Muscle of leg (tissue), 16 donors: ENCODE measurements at places on chromosomes 3 and 15. TPM values are rescaled to one million over a fixed set of nuclear protein-coding genes. Genes with fewer than 3 reads are reported as not detected.

DNA sequence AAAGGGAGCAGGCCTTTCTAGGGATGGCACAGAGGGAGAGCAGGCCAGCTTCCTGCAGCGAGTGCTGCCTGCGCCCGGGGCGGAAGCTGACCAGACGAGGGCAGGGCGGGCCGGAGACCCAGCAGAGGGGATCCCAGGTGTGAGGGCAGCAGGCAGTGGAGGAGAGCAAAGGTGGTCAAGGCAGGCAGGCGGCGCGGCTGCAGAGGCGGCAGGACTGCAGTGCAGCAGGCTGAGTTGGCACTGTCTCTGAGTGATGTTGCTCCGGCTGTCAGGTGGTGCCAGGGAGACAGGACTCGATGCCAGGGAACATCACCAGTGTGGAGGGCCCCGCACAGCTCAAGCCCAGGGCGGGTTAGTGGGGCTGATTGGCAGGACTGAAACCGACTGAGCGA is 22.3 kb upstream of the PLXNA1 start:
- no peak for DNase-seq

DNA sequence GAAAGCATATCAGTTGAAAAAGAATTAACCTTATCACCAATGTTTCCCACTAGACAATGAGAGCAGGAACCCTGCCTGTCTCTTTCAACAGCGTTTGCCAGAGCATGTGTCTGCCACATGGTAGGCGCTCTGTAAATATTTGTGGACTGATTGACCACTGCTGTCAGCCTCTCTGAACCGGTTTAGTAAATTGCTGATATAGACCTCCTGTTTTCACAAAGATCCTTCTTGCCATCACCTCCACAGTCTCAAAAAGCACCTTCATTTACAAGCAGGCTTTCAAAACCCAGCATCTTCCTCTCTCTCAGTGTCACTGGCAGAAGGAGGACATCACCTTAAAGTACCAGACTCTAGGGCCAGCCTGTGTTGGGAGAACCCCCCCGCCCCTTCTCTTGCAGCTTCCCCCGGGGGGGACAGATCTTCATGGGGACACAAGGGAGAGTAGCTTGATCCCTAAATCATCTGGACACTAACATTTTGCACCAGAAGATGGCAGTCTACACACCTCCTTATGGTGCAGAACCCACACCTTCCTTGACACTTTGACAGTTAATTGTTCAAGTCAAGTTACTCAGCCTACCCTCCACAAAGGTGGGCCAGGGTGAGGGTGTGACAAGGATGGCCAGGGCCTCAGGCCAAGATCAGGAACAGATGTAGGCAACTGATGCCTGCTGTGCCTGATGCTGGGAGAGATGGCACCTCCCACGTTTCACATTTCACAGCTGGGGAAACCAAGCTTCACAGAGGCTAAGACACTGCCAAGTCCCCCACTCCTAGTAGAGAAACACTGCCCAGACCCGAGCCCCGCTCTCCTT is 37.8 kb upstream of the USP3 start:
- peak; percentile 78 for DNase-seq

- DNase-seq = peak; percentile 68
Observed at GRCh38 chr3:134312072-134312872, 61.6 kb upstream of the RYK start.

- peak; percentile 24 for DNase-seq
Observed at GRCh38 chr3:100761211-100761942, 52.1 kb downstream of the TFG start.

- no peak for DNase-seq
Observed at GRCh38 chr3:127660621-127661251, 12.0 kb upstream of the ABTB1 start.

GRCh38 chr3:136658946-136659682 is 93.1 kb downstream of the STAG1 start:
- DNase-seq = peak; percentile 64

DNA sequence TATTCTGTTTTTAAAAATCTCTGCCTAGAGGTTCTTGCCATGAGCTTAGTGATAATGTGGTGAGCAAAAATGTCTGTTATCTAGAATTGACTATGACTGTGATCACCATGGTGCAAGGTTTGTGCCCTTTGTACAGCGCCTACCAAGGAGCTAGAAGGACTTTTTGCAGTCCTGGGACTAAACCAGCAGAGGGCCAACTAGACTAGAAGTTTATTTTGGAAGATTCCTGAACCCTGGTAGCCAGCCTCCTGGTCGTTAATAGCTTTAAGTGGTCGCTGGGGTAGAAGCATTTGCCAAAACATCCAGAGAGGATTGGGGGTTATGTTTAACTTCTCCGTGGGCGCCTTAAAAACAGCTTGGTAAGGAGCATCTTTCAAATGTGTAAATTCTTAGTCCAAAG is 7.8 kb downstream of the SCG5 start:
- no peak for DNase-seq

GRCh38 chr15:79339588-79340314 is 28.8 kb downstream of the TMED3 start:
- peak; percentile 48 for DNase-seq

DNA sequence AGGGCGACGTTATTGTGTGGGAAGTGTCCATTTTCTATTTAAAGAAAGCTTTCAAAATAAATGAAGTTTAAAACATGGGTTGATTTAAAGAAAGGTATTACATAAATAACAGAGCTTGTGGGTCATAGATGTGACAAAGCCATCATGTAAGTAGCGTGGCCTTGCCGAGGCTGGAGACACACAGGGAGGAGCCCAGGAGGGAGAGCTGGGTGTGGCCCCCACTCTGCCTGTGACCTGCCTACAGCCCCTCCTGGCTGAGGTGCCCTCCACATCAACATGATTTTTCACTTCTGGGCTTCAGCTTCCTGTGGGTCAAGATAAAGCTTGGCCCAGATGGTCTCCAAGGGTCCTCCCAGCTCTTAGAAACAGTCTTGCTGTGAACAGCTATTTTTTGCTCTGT is 12.5 kb upstream of the MGLL start:
- DNase-seq = no peak

- peak; percentile 99 for DNase-seq
Observed at GRCh38 chr15:70097321-70098152, at the start of gene TLE3. TLE3 (minus strand) TSS chr15:70097917; CDS start chr15:70096798, 1,119 bp downstream.

- no peak for DNase-seq
Observed at GRCh38 chr3:12622335-12622734, 41.6 kb downstream of the RAF1 start.

DNA sequence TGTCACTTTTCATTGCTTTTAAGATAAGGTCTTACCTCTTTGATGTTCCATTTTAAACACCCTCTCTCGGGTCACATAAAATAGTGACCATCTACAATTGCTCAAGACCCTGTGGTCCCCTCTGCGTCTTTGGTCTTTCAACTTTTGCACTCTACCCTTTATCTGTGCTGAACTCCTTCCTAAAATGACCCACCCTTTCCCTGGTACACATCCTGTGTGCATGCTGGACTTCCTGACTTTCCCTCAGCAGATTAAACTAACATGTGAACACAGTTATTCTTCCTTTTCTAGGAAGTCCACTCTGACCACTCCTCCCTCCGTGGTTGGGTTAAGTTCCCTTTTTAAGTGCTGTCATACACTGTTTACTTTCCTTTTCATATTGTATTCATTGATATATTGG is 414.2 kb downstream of the GABRB3 start:
- DNase-seq = no peak

- DNase-seq = no peak
Observed at GRCh38 chr3:20375302-20375701, 189.3 kb upstream of the SGO1 start.

DNA sequence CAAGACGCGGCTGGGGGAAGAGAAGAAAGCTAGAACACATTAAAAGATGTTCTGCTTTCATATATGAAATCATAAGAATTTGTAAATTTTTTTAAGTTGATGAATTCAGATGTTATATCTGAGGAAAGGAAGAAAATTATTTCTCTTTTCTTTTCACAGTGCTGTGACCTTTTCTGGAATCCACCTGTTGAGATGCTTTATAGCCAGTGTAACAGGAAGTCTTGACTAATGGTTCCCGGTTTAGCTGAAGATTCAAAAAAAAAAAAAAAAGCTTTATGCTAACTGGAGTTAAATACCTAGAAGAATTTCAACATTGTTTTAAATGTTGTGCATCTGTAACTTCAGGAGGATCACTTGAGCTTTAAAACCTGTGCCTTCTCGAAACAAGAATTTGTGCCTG is 9.9 kb downstream of the GTPBP8 start:
- no peak for DNase-seq

DNA sequence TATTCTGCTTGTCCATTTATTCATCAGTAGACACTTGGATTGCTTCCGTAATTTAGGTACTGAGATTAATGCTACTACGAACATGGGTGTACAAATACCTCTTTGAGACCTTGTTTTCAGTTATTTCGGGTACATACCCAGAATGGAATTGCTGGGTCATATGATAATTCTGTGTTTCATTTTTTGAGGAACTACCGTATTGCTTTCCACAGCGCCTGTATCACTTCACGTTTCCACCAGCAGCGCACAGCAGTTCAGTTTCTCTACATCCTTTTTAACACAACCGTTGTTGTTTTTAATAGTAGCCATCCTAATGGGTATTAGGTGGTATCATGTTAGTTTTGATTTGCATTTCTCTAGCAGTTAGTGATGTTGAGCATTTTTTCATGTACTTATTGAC is 9.5 kb downstream of the PAK2 start:
- DNase-seq = peak; percentile 45

- DNase-seq = no peak
Observed at GRCh38 chr3:27923349-27924068, 201.4 kb upstream of the EOMES start.

DNA sequence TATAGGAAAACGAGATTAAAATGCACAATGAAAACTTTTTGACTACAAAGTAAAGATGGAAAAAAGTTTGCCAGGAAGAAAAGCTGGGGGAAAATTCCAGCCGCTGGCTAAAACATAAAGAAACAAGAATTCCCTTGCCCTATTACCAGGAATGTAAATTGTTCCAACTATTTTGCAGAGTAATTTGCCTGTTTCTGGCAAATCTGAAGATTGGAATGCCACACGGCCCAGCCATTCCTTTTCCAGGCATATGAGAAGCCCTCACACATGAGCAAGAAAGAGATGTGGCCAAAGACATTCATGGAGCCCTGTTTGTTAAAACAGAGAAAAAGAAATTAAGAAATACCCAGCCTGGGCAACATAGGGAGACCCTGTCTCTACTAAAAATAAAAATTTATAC is 8.4 kb upstream of the GATA2 start:
- DNase-seq = no peak

- DNase-seq = peak; percentile 3
Observed at GRCh38 chr3:84836961-84837360, 121.8 kb upstream of the CADM2 start.

- no peak for DNase-seq
Observed at GRCh38 chr3:132625613-132626012, 28.5 kb downstream of the ACKR4 start.

Gene CHRNB4
- total RNA-seq = 0.09 TPM

Gene TLR9
- total RNA-seq = 0.09 TPM

Gene FETUB
- 0.04 TPM for total RNA-seq

Gene SLC24A5
- total RNA-seq = 0.04 TPM

Gene IL5RA
- total RNA-seq = 0.04 TPM

Gene GOLGA6L7
- not detected for total RNA-seq

Gene CADPS
- total RNA-seq = 0.58 TPM

Gene MAPKBP1
- 14.4 TPM for total RNA-seq
